ENCODE measurements at places on chromosomes 6 and 20.
A peak's percentile ranks its signal among the peaks of the same experiment; 100 is the strongest.

DNA sequence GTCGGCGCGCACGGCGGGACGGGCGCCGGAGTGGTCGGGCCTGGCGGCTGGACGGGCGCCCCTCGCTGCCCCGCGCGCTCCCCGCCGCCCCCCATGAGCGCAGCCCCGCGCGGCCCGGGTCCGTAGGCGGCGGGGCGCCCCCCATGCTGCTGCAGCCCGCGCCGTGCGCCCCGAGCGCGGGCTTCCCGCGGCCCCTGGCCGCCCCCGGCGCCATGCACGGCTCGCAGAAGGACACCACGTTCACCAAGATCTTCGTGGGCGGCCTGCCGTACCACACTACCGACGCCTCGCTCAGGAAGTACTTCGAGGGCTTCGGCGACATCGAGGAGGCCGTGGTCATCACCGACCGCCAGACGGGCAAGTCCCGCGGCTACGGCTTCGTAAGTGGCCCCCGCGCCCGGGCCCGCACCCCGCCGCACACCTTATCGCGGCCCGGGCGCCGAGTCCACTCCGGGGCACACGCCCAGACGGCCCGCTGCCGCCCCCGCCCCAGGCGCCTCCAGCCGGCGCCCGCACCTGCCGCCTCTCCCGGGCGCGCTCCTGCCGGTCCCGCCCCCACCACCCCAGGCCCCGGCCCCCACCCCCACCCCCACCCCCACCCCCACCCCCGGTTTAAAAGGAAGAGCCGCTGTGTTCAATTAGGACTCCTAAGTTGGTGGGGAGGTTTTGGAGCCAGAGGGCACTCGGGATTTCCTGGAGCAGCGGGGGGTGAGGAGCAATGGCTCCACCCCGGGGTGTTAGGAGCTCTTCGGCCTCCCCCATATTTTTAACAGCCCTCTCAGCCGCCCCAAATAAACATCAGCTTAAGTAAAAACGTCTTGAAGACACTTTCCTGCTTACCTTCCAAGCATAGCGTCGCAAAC is 474 bp downstream of the RBM38 start:
- DNase-seq = peak; percentile 49

DNA sequence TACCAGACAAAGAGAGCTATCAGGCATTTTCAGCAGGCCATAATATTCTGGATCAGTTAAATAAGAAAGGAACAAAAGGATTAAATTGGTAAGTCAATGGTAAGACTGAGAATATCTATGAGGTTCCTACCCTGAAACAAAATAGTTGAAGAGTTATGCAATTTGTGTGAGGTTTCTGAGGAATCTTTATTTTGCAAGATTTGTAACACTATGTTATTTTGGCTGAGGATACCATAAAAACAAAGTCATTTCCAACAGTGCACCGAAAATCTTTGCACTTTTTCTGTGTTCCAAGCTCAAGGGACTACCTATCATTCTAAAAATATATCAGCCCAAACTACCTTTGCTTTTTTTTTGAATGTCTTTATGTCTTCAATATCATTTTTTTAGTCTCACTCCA is 383.3 kb upstream of the CITED2 start:
- DNase-seq = no peak

- DNase-seq = no peak
These were observed 171.7 kb upstream of the CCN2 start for GRCh38 chr6:132122871-132123270.

DNA sequence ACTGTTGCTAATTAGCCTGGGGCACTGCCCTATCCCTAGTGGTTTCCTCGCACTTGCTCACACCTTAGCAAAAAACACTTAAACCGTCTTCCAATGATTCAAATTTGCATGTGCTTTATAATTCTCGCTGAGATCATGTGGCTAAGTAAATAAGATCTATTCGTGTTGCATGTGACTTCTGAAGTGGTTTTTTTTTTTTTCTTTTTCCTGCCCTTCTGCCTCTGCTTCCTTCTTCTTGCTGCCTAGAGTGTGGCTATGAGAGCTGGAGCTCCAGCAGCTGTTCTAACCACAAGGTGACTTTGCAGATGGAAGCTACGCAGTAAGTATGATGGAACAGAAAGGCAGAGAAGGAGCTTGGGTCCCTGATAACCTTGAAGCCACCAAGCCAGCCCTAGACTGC is 36.5 kb downstream of the SULF2 start:
- no peak for DNase-seq

DNA sequence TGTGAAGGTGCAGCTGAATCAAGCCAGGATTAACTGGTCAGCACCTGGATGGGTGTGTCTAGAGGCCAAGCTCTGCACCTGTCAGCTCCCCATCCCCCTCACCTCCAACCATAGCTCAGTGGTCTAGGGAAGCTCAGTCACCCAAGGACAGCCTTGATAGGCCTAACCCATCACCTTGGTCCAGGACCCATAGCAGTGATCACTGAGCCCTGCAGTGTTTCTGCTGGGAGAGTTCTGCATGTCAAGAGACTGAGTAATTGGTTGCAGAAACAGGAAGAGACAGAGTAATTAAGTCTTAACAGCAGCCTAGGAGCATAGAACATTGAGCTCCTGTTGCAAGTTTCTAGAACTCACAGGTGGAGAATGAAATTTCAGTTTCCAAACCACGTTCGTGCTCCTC is 18.7 kb upstream of the RALGAPB start:
- DNase-seq = no peak

- DNase-seq = no peak
These were observed 6.8 kb upstream of the SULF2 start for GRCh38 chr20:47792021-47792618.

DNA sequence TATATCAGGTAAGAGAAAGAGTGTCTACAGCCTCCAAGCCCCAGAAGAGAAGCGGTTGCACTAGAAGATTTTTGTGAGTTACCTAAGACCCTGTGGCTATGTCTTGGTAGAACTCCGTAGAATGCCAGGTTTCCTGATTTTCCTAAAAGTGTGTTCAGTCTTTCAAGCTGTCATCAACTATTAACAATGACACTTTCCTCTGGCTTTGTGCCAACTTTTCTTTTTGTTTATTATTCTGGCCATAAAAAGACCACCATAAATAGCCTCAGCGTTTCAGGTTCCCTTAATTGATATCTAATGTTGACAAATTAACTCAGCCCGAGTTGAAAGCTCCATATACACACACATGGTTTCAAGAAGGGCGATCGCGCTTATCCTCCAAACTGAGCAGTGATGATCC is 1.2 kb downstream of the PAK5 start:
- DNase-seq = no peak

DNA sequence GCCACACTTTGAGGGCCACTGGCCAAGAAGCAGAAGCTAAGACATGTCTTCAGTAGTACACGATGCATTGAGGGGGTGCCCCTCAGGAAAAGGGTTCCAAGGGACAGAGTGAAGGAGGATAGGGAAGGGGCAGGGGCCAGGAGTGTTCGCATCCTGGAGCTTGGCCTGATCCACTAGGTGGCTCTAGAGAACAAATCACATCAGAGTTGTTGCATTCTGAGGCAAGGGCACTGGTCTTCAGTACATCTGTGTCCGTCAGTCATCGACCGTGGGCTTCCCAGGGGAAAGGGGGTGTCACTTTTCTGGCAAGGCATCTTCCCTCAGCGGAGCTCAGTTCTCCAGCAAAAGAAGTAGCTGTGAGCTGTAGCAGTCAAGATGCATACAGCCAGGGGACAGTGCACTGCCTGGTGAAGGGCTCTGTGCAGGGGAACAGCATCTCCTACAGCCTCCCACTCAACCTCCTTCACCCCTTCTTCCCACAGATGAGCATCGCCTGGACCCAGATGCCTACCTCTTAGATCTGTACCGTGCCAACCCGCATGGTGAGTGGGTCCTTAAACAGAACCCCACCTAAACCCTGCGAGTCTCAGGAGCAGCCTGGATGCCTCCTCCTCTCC is 47.8 kb downstream of the ARHGAP40 start:
- DNase-seq = peak; percentile 14

DNA sequence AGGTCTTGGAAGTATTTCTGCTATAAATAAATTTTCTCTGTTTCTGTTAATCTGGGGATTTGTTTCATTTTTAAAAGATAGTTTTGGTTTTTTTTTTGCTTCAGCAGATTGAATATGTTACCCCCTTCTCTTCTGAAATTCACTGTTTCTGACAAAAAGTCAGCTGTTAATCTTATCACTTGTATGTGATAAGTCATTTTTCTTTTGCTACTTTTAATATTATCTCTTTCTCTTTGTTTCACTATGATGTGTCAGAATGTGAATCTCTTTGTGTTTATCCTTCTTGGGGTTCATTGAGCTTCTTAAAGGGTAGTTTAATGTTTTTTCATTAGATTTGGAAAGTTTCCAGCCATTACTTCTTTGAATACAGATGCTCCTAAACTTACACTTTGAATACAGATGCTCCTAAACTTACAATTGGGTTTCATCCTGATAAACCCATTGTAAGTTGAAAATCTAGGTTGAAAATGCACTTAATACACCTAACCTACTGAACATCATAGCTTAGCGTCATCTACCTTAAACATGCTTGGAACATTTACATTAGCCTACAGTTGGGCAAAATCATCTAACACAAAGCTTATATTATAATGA is 154.2 kb upstream of the COL21A1 start:
- DNase-seq = no peak

- DNase-seq = no peak
These were observed 1.2 kb upstream of the PXDC1 start for GRCh38 chr6:3752531-3753227.

DNA sequence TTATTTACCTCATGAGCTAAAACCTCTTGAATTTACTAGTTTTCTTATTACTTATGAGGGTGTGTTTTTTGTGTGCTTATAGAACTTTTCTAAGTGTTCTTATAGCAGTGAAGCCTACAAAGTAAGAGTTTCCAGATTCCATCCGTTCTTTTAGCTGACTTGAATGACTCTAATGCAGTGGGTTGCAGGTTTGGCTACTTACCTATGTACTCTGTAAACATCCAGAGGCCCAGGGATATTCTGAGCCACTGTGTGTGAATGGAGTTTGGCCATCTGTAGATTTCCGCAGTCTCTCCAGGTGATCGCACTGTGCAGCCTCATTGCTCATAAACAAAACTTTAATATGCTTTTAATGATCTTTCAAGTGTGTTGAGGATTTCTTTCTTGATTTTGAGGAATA is 157.8 kb downstream of the MYO6 start:
- no peak for DNase-seq

DNA sequence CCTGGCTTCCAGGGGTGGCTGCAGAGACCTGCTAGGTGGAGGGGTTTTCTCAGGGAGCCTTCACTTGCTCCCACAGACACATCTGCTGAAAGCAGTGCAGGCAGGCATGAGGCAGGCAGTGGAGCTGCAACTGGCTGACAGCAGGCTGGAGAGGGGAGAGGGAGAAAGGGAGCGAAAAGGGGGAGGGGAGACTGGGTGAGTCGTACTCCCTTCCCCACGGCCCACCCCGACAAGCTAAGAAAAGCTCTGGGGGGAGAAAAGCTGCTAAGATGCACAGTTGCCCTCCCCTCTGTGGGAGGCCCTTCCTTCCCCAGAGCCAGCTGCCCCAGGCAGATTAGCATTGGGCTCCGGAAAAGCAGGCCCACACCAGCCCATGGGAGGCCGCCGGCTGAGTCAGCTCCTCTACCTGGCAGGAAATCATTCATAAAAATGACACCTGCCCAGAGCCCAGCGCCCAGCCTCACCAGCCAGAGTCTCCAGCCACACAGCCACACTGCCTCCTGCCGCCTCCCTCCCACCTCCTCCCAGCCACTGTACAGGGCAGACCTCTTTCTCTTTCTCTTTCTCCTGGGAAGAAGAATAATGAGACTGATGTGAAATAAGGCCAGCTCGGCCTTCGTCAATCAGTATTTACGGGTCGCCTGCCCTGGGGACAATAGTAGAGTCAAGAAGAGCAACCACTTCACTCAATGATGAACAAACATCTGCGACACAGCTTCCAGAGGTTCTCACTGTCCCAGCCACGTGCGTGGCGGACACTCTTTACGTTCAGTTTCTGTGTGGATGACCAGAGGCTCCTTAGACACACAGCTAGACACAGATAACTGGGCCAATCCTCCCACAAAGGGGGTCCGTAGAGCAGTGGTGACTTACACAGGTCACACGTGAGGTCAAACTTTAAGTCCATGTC is 7.7 kb upstream of the C20orf203 start:
- DNase-seq = peak; percentile 8

GRCh38 chr6:45930420-45931040 is 85.1 kb downstream of the CLIC5 start:
- peak; percentile 65 for DNase-seq

DNA sequence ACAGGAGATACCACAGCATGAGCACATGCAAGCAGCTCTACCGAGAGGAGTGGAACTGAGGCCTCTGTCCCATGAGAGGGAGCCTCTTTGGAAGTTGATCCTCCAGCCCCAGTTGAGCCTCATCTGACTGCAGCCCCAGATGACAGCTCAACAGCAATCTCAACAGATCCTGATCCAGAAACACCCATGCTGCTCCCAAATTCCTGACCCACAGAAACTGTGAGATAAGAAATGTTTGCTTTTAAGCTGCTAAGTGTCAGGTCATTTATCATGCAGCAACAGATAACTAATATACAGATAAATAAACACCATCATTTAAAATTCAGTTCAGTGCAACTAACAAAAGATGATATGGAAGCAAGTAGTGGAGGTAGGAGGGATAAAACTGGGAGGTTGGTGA is 4.8 kb upstream of the ARFGEF2 start:
- DNase-seq = no peak

DNA sequence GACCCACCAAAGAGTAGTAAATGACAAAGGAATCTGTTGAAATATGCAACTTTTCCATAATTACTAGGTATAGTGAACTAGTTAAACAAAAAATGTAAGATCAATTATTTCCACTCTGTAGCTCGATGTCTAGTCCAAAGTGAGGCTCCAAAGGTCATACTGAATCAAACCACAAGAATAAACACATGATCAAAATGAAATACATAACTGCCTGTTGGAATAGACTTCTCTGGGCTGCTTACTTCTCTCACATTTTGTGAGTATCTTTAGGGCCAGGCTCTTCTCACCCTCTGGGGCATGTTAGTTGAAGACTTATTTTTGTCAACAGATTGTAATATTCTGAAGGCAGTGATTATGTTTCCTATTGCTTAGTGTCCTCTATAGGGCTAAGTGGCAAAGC is 103.7 kb upstream of the TMEM170B start:
- DNase-seq = no peak

DNA sequence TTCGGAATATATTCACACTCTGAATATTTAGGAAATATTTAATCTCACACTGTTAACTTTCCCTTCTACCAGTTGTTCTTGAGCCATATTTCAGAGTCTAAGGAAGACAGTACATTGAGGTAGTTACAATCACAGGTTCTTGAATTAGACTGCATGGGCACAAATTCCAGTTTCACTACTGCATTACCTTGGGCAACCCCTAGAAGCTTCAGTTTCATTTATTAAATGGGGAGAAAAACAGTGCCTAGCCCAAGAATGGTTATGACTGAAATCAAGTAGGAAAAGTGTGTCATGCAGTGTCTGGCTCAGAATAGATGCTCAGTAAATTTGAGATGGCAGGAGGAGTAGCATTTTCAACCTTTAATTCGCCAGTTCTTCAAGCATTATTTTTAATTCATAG is 124.5 kb upstream of the SAMD5 start:
- DNase-seq = no peak
